Activated CD8-positive, alpha-beta T cell treated with anti-CD3 and anti-CD28 coated beads for 36 hours (primary cell): ENCODE measurements at places on chromosomes 13 and 19. TPM values are rescaled to one million over a fixed set of nuclear protein-coding genes. Genes with fewer than 3 reads are reported as not detected.

- H3K27me3 ChIP-seq = peaks cover 13% of the 10 kb centered on the region
- no peak overlapping the region for H3K27ac ChIP-seq
- no peaks in the 10 kb centered on the region for H3K36me3 ChIP-seq
Measured at GRCh38 chr13:20964904-20965303, 62.4 kb upstream of the XPO4 start.

DNA sequence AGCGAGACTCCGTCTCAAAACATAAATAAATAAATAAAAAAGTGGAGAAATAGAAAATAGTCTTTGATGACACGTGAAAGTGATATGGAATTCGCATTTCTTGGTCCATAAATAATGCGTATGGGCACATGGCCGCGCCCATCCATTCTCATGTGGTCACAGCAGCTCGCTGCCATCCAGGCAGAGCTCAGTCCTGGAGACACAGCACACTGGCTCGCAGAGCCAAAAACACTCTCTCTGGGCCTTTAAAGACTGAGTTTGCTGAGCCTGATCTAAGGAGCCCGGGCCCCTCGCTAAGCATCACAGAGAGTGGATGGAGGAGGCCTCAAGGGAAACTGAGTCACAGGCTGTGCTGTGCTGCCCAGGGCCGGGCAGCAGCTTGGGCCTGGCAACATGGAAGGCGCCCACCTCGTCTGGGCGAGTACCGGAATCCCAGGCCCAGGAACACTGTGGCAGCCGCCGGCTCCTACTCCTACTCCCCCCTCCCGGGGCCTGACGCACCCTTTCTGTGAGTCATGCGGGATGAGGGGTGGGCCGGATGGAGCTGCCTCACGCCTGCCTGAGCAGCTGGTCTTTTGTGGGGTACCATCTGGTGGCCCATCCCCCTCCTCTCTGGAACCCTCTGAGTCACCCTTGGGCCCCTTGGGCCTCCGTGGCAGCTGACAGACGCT lies 28.9 kb upstream of the CACTIN start:
- H3K27me3 ChIP-seq = no peaks in the 10 kb centered on the region
- no peak for DNase-seq
- H3K4me1 ChIP-seq = no peaks in the 10 kb centered on the region
- no peak overlapping the region for H3K4me3 ChIP-seq
- peaks cover 10% of the 10 kb centered on the region for H3K36me3 ChIP-seq
- no peak overlapping the region for H3K27ac ChIP-seq

DNA sequence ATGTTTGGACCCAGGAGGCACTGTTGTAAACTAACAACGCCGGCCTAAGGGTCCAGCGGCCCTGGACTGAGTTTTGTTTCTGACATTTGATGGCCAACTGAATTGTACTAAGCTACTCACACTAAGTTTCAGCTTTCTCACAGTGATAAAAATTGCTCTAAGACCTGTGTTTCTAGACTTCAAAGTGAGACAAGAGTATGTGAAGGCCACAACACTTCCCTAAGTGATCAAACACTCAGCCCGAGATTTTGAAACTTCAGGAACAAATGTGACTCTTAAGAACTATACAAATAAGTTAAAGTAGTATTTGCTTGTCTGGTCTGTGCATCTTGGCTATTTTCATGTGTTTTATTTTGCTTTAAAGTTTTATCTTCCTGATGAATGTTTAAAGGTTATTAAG lies 30.2 kb downstream of the EFNB2 start:
- DNase-seq = no peak
- no peaks in the 10 kb centered on the region for H3K36me3 ChIP-seq
- H3K4me1 ChIP-seq = peaks cover 3% of the 10 kb centered on the region

- no peaks in the 10 kb centered on the region for H3K27me3 ChIP-seq
- no peak overlapping the region for H3K27ac ChIP-seq
- no peak for DNase-seq
- H3K4me1 ChIP-seq = peaks cover 42% of the 10 kb centered on the region
- H3K36me3 ChIP-seq = peaks cover 45% of the 10 kb centered on the region
- no peak overlapping the region for H3K4me3 ChIP-seq
Measured at GRCh38 chr13:29576581-29576980, 18.9 kb downstream of the SLC7A1 start.

GRCh38 chr19:29677001-29677817 lies 11.9 kb downstream of the PLEKHF1 start:
- H3K27ac ChIP-seq = peak overlapping the region; percentile 63
- H3K27me3 ChIP-seq = no peaks in the 10 kb centered on the region
- peaks cover 34% of the 10 kb centered on the region for H3K36me3 ChIP-seq
- no peak overlapping the region for H3K4me3 ChIP-seq
- H3K4me1 ChIP-seq = peaks cover 88% of the 10 kb centered on the region
- DNase-seq = peak; percentile 33

DNA sequence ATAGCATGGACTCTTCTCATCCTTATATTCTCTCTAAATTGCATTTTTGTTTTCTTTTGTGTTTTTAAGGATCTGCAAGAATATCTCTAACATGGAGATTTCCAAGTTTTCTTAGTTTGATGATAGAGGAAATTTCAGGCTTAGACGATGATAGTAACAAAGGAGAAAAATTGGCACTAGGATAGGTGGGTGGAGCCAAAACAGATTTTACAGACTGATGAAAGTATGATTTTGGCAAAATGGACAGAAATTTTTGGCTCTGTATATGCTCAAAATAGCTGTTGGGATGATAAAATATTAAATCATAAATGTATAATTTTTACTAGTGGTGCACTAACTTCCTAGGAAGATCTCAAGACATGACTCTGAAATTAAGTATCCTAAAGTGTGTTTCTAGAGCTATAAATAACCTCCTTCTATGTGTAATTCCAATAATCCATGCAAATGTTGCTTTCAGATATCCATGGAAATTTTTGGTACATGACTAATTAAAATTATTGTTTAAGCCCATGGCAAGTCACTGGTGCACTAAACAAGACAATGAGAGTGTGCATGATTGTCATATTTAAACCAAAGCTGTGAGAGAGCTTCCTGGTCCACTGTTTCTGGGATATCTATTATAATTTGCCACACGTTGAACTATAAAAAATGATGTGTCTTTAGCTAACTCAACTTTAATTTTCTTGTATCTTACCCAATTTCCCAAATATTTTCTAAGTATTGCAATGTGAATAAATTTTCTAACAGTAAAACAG lies 55.8 kb upstream of the NBEA start:
- no peaks in the 10 kb centered on the region for H3K4me1 ChIP-seq
- DNase-seq = no peak
- peaks cover 3% of the 10 kb centered on the region for H3K27me3 ChIP-seq
- H3K36me3 ChIP-seq = no peaks in the 10 kb centered on the region

GRCh38 chr13:113105921-113106452 lies 396 bp downstream of the F7 start:
- peaks cover 2% of the 10 kb centered on the region for H3K36me3 ChIP-seq
- peaks cover 3% of the 10 kb centered on the region for H3K27me3 ChIP-seq
- no peak overlapping the region for H3K4me3 ChIP-seq
- H3K4me1 ChIP-seq = peaks cover 4% of the 10 kb centered on the region
- DNase-seq = no peak
- H3K27ac ChIP-seq = no peak overlapping the region

DNA sequence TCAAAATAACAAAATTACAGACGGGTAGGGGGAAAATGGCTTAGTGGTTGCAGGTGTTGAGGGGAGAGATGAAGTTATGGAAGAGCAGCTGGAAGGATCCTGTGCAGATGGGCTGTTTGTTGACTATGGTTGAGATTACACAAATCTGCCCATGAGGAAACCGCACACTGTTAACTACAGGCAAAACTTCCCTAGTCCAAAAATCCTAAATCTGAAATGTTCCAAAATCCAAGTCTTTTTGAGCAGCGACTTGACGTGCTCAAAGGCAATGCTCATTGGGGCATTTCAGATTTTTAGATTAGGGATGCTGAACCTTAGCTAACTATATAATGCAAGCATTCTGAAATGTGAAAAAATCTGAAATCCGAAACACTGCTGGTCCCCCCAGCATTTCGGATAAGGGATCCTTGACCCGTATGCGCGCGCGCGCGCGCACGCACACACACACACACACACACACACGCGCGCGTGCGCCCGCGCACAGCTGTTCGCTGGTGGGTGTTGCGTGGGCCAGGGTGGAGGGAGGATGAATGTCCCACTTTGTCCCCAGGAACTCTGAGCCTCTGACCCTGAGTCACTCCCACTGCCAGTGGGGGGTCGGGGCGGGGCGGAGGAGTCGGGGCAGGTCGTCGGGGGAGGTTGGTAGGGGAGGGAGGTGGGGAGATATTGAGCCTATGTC lies 6.8 kb downstream of the F2RL3 start:
- no peak for DNase-seq
- H3K36me3 ChIP-seq = no peaks in the 10 kb centered on the region
- peaks cover 11% of the 10 kb centered on the region for H3K4me1 ChIP-seq
- peaks cover 55% of the 10 kb centered on the region for H3K27me3 ChIP-seq
- H3K4me3 ChIP-seq = peak overlapping the region; percentile 33

DNA sequence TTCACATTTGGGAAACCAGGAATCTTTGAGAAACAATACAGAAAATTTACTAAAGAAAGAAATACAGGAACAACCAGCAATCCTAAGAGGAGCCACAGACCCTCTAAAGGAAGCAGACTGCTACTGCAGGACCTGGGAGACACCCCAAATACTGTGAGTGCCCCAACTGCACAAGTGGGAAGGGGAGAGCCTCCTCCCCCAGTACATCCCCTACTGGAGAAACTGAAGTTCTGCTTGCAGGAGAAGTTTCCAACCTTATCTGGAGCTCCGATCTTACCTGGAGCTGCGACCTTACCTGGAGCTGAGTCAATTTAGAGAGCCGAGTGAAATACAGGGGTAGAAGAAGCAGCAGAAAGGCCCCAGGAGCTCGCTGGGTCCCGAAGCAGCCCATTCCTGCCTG lies 236.4 kb upstream of the SPRY2 start:
- H3K4me3 ChIP-seq = no peak overlapping the region
- no peak for DNase-seq
- H3K27ac ChIP-seq = no peak overlapping the region
- H3K4me1 ChIP-seq = no peaks in the 10 kb centered on the region
- no peaks in the 10 kb centered on the region for H3K36me3 ChIP-seq

DNA sequence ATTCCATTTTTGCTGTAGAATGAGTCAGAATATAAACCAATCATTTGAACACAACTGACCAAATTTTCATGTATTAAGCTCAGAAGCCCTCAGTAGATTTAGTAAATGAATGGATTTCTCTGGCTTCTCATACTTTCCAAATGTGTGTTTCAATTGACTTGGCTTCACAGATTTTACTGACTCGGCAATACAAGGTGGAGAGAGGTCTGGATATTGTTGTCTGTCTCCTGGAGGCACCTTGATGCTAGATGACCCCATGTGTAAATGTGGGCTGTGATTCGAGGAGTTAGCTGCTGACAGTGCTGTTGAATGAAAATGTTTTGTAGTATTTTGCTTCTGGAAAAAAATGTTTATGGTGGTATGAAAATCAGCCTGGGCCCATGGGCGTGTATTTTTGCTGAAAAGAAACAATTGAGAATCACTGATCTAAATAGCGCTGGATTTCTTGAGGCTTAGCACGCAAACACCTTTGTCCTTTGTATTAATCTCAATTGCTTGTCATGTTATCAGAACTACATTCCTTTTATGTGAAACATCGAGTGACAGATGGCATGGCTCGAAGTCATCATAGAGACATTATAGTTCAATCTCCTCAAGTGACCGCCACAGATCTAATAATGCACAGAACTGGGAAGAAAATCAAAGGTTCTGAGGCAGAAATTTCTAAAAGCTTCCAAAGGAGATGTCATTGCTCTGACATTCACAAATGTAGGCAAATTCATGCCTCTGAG lies 41.2 kb upstream of the UBAC2 start:
- no peak overlapping the region for H3K4me3 ChIP-seq
- no peaks in the 10 kb centered on the region for H3K36me3 ChIP-seq
- no peak overlapping the region for H3K27ac ChIP-seq
- no peaks in the 10 kb centered on the region for H3K4me1 ChIP-seq
- DNase-seq = no peak
- H3K27me3 ChIP-seq = peaks cover 3% of the 10 kb centered on the region

- no peak overlapping the region for H3K4me3 ChIP-seq
- no peaks in the 10 kb centered on the region for H3K27me3 ChIP-seq
- peaks cover 53% of the 10 kb centered on the region for H3K4me1 ChIP-seq
- H3K36me3 ChIP-seq = no peaks in the 10 kb centered on the region
- DNase-seq = no peak
Measured at GRCh38 chr13:50592412-50593155, 250.9 kb downstream of the DLEU7 start.

- no peak overlapping the region for H3K27ac ChIP-seq
- no peaks in the 10 kb centered on the region for H3K27me3 ChIP-seq
- H3K4me3 ChIP-seq = no peak overlapping the region
- H3K4me1 ChIP-seq = no peaks in the 10 kb centered on the region
- DNase-seq = no peak
Measured at GRCh38 chr13:60075850-60076249, 87.9 kb downstream of the DIAPH3 start.

- H3K36me3 ChIP-seq = no peaks in the 10 kb centered on the region
- H3K27ac ChIP-seq = no peak overlapping the region
- H3K27me3 ChIP-seq = peaks cover 3% of the 10 kb centered on the region
- peaks cover 18% of the 10 kb centered on the region for H3K4me1 ChIP-seq
Measured at GRCh38 chr13:23956106-23956505, 58.8 kb upstream of the C1QTNF9B start.

GRCh38 chr19:18109733-18110608 lies 12.4 kb downstream of the MAST3 start:
- H3K4me3 ChIP-seq = peak overlapping the region; percentile 72
- peaks cover 11% of the 10 kb centered on the region for H3K36me3 ChIP-seq
- DNase-seq = peak; percentile 57
- H3K27me3 ChIP-seq = no peaks in the 10 kb centered on the region
- peaks cover 20% of the 10 kb centered on the region for H3K4me1 ChIP-seq

GRCh38 chr19:53696951-53697350 lies 65.2 kb downstream of the DPRX start:
- no peak overlapping the region for H3K27ac ChIP-seq
- H3K4me3 ChIP-seq = no peak overlapping the region
- H3K27me3 ChIP-seq = no peaks in the 10 kb centered on the region
- no peaks in the 10 kb centered on the region for H3K4me1 ChIP-seq
- no peaks in the 10 kb centered on the region for H3K36me3 ChIP-seq

DNA sequence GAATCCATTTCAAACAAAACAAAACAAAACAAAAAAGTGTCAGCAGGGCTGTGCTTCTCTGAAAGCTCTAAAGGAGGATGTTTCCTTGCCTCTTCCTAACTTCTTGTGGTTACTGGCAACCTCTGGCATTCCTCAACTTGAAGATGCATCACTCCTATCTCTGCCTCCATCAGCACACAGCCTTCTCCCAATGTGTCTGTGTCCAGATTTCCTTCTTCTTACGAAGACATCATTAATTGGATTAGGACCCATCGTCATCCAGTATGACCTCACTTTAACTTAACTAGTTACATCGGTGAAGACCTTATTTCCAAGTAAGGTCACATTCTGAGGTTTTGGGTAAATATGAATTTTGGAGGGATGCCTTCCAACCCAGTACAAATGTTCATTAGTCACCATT lies 33.8 kb upstream of the GTF2F2 start:
- H3K36me3 ChIP-seq = no peaks in the 10 kb centered on the region
- DNase-seq = no peak
- H3K4me3 ChIP-seq = no peak overlapping the region
- peaks cover 4% of the 10 kb centered on the region for H3K4me1 ChIP-seq
- H3K27ac ChIP-seq = no peak overlapping the region
- peaks cover 2% of the 10 kb centered on the region for H3K27me3 ChIP-seq

C19orf67 gene
- total RNA-seq = not detected

ZNF546 gene
- total RNA-seq = 5.6 TPM

LHFPL6 gene
- 0.60 TPM for total RNA-seq

TUBB4A gene
- 10.6 TPM for total RNA-seq
